ENCODE measurements at places on chromosomes 5 and 9. TPM values are rescaled to one million over a fixed set of nuclear protein-coding genes. Genes with fewer than 3 reads are reported as not detected.

Gene CCNJL
- polyA plus RNA-seq: not detected

DNA sequence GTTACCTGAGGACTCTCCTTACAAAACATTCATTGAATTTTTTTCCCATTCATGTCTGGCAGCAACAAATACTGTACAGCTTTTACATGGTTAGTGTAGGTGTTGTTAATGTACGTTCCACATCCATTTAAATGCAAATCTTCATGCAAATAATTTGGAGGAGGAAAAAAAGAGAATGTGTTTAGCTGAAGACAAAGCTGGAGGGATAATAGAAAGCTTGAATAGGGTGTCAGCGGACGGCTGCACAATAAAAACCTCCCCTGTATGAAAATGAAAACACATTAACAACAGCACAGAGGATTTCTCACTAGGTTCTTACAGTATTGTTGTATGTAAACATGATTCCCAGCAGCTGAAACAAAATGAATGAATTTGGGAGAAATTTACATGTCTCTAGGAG is 231.5 kb downstream of the ZNF608 start:
- no peak overlapping the region for H3K27ac ChIP-seq
- no peak for DNase-seq
- H3K4me3 ChIP-seq: no peak overlapping the region
- peaks cover 7% of the 10 kb centered on the region for H3K4me1 ChIP-seq

DNA sequence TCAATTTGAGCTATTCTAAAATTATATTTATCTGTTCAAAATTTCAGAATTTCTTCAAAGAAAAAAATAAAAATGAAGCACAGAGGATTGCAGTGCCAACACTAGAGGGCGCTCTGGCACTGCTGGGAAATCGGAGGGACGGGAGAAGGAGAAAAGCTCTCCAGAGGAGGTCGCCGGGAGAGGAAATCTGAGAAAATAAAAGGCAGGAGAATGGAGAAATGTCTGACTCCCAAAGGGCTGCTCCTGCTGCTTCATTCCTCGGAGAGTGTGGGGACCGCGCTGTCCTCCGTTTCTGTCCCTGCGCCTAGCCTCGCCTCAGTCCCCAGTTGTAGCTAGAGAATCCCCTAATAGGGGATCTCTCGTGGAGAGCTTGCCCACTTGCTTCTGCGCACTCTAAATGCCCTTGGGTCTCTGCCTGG is 40.0 kb upstream of the ARSB start:
- peak; percentile 9 for DNase-seq
- H3K4me1 ChIP-seq: peaks cover 9% of the 10 kb centered on the region
- H3K27ac ChIP-seq: peak overlapping the region; percentile 59
- no peak overlapping the region for H3K4me3 ChIP-seq

- H3K36me3 ChIP-seq: no peaks in the 10 kb centered on the region
- no peaks in the 10 kb centered on the region for H3K4me1 ChIP-seq
- no peak overlapping the region for H3K27ac ChIP-seq
- no peaks in the 10 kb centered on the region for H3K27me3 ChIP-seq
- DNase-seq: no peak
- no peak overlapping the region for H3K4me3 ChIP-seq
These were observed 148.7 kb downstream of the OXCT1 start for GRCh38 chr5:41721516-41721915.

DNA sequence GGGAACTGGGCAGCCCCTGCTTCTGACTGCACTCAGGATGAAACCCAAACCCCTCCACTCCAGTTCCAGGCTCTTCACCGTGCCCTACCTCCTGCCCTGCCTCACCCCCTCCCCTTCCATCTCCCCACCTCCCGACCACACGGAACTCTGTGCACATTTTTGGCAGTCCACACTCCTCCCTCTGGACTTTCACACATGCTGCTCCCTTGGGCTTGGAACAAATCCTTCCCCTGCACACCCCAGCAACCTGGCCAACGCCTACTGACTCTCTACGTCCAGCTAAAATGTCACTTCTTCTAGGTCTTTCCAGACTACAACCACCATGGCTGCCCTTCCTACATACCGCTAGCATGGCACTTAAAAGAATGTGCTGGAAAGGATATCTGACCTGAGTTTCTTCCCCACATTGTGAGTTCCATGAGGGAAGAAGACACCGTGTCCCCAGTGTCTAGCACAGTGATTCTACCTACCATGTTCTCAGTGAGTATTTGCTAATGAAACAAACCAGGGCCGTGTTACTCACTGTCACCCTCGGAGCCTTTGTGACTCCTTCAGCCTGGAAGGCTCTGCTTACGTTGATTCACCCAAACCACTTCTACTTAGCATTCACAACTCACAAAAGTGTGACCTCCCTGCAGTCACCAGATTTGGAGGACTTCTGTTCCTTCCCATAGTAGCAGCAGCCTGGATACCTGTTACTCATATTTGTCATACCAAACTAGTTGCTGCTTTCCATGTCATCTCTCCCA is 18.7 kb downstream of the RETREG1 start:
- DNase-seq: no peak
- no peaks in the 10 kb centered on the region for H3K27me3 ChIP-seq
- no peak overlapping the region for H3K4me3 ChIP-seq
- peaks cover 29% of the 10 kb centered on the region for H3K36me3 ChIP-seq
- H3K4me1 ChIP-seq: peaks cover 26% of the 10 kb centered on the region

Gene INSL4
- polyA plus RNA-seq: not detected

- no peaks in the 10 kb centered on the region for H3K36me3 ChIP-seq
- no peak overlapping the region for H3K27ac ChIP-seq
- H3K4me1 ChIP-seq: no peaks in the 10 kb centered on the region
- H3K27me3 ChIP-seq: peaks cover 11% of the 10 kb centered on the region
- H3K4me3 ChIP-seq: no peak overlapping the region
These were observed 300.2 kb downstream of the NTRK2 start for GRCh38 chr9:84969736-84970135.

Gene FRMD3
- polyA plus RNA-seq: 0.36 TPM

Gene LHX6
- not detected for polyA plus RNA-seq

GRCh38 chr9:75013735-75014134 is 14.4 kb downstream of the CARNMT1 start:
- no peaks in the 10 kb centered on the region for H3K36me3 ChIP-seq
- H3K27ac ChIP-seq: no peak overlapping the region
- H3K27me3 ChIP-seq: no peaks in the 10 kb centered on the region
- DNase-seq: no peak
- H3K4me1 ChIP-seq: no peaks in the 10 kb centered on the region

Gene INSL6
- not detected for polyA plus RNA-seq

DNA sequence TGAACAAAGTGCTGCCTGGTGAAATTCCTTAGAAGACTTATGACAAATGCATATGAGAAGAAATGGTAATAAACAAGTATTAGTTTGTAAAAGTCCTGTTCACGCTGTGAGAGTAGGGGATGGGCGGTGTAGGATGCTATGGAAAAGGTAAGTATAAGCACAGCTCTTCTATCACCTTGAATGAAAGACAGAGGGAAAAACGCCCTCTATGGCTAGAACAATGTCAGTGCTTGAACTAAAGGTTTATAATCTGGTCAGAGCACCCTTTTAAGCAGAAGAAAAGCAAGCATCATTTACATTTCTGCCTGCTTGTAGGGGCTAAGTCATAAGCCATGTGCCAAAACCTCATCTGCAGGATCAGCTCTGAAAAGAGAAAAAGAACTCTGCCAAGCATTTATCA is 115.2 kb downstream of the LHFPL2 start:
- H3K4me3 ChIP-seq: no peak overlapping the region
- DNase-seq: no peak
- H3K27me3 ChIP-seq: no peaks in the 10 kb centered on the region
- no peak overlapping the region for H3K27ac ChIP-seq

- no peak for DNase-seq
- H3K27ac ChIP-seq: no peak overlapping the region
- H3K4me3 ChIP-seq: no peak overlapping the region
These were observed 37.2 kb downstream of the FAM170A start for GRCh38 chr5:119666542-119666941.

Gene ZBTB34
- 1.7 TPM for polyA plus RNA-seq

Gene PCDHGB2
- not detected for polyA plus RNA-seq

DNA sequence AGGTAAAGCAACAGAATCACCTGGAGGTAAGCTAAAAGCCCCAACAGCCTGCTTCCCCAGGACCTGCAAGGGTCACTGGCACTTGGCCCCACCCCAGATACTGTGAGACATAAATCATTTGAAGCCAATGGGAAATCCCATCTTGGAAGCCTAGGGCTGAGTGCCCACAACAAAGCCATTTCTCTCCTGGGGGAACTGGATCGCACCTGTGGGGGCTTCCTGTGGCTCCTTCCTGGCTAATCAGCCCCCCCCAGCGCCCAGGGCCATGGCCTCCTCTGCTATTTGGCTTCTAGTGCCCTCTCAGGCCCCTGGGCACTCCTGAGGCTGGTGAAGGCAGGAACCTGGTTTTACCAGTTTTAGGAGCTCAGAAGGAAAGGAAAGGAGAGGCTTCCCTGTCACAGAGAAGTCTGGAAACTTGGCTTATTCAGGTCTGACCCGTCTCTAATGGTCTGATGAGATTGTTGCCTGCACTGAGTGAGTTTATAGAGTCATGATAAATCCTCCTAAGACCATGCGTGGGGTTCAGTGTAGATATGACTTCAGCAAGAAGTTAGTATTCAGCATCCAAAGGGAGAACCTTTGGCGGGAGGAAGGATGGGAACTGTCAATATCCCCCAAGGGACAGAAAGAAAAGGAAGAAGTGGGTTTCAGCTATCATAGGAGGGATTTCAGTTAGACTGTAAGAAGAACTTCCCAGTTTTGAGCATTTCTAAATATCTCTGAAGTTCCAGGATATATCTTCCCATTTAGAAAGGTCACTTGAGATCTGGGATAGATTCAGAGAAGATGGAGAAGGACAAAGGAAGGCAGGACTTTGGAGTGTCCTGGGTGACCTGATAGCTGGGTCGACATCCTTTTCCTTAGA is 1.2 kb downstream of the KCNMB1 start:
- peaks cover 16% of the 10 kb centered on the region for H3K4me1 ChIP-seq
- H3K4me3 ChIP-seq: no peak overlapping the region
- DNase-seq: no peak
- H3K27me3 ChIP-seq: no peaks in the 10 kb centered on the region

DNA sequence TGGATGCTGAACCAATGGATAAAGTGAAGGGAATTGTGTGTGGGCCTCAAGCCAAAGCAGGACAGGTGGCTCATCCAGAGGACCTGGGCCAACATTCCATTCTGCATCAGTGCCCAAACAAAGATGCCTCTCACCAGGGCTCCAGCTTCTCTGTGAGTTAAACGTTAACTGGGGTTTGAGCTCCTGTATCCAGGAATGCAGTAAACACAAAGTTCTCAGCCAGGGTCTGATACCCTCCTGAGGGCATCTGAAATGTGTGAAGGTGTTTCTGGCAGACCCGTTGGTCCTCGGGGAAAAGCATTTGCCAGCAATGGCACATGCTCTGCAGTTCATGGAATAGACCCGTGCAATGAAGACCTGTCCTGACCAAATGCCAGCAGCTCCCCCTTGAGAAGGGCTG is 33.9 kb upstream of the AOPEP start:
- H3K27ac ChIP-seq: no peak overlapping the region
- DNase-seq: no peak
- peaks cover 4% of the 10 kb centered on the region for H3K27me3 ChIP-seq

GRCh38 chr5:42321785-42322184 is 101.5 kb upstream of the GHR start:
- no peak for DNase-seq
- no peak overlapping the region for H3K4me3 ChIP-seq
- peaks cover 19% of the 10 kb centered on the region for H3K36me3 ChIP-seq

- H3K4me3 ChIP-seq: no peak overlapping the region
- peaks cover 2% of the 10 kb centered on the region for H3K27me3 ChIP-seq
- no peak for DNase-seq
- no peaks in the 10 kb centered on the region for H3K36me3 ChIP-seq
- H3K27ac ChIP-seq: no peak overlapping the region
These were observed 217.7 kb downstream of the C9orf50 start for GRCh38 chr9:129402931-129403778.

Gene PCDHA12
- polyA plus RNA-seq: not detected

- peaks cover 4% of the 10 kb centered on the region for H3K4me1 ChIP-seq
- H3K27ac ChIP-seq: no peak overlapping the region
These were observed 206.4 kb downstream of the COMMD10 start for GRCh38 chr5:116291271-116291670.

- H3K4me1 ChIP-seq: no peaks in the 10 kb centered on the region
- H3K4me3 ChIP-seq: no peak overlapping the region
- H3K27me3 ChIP-seq: no peaks in the 10 kb centered on the region
- H3K27ac ChIP-seq: no peak overlapping the region
These were observed 35.3 kb upstream of the SMIM23 start for GRCh38 chr5:171750311-171750788.

- H3K4me1 ChIP-seq: no peaks in the 10 kb centered on the region
- H3K4me3 ChIP-seq: no peak overlapping the region
- no peaks in the 10 kb centered on the region for H3K27me3 ChIP-seq
- no peak for DNase-seq
These were observed 118.6 kb downstream of the ADAMTS2 start for GRCh38 chr5:179226696-179227095.

Gene GPR150
- 0.64 TPM for polyA plus RNA-seq

- H3K4me1 ChIP-seq: peaks cover 57% of the 10 kb centered on the region
- DNase-seq: no peak
- no peak overlapping the region for H3K4me3 ChIP-seq
- H3K27ac ChIP-seq: no peak overlapping the region
- H3K36me3 ChIP-seq: no peaks in the 10 kb centered on the region
- no peaks in the 10 kb centered on the region for H3K27me3 ChIP-seq
These were observed 4.2 kb downstream of the MTAP start for GRCh38 chr9:21806644-21807043.

DNA sequence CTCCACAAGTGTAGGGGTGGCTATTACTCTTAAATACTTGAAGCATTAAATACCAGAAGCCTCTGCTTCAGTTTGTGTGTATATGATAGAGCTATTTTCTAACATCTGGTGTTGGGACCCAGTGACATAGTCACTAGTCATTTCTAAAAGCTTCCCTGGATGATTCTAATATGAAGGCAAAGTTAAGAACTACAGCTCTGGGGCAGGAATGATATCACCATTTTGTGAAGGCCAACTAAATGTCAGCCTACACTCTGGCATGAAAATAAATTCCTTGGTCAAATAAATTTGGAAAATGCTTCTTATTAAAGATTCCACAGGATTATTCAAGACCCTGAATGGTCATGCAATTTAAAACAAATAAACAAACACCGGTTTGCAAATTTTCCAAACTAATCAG is 197.7 kb downstream of the PLK2 start:
- H3K27ac ChIP-seq: no peak overlapping the region
- no peak for DNase-seq
- no peaks in the 10 kb centered on the region for H3K4me1 ChIP-seq
- H3K36me3 ChIP-seq: no peaks in the 10 kb centered on the region
- H3K4me3 ChIP-seq: no peak overlapping the region

- H3K27me3 ChIP-seq: peaks cover 12% of the 10 kb centered on the region
- no peak overlapping the region for H3K4me3 ChIP-seq
- no peak overlapping the region for H3K27ac ChIP-seq
- no peak for DNase-seq
- no peaks in the 10 kb centered on the region for H3K4me1 ChIP-seq
These were observed 44.9 kb upstream of the LIFR start for GRCh38 chr5:38601133-38601862.

GRCh38 chr5:157342822-157343402 is 77.0 kb downstream of the CYFIP2 start:
- peaks cover 11% of the 10 kb centered on the region for H3K4me1 ChIP-seq
- peak; percentile 17 for DNase-seq
- peaks cover 22% of the 10 kb centered on the region for H3K36me3 ChIP-seq
- no peaks in the 10 kb centered on the region for H3K27me3 ChIP-seq

Measured in naive B cell (primary cell).